Amniotic stem cell (primary cell): ENCODE measurements at places on chromosomes 4 and X.

- no peak for DNase-seq
These were observed 73.5 kb upstream of the SRD5A3 start for GRCh38 chr4:55272589-55272988.

GRCh38 chrX:81304563-81304962 lies 102.7 kb downstream of the SH3BGRL start:
- no peak for DNase-seq

- peak; percentile 45 for DNase-seq
These were observed 22.7 kb upstream of the MSN start for GRCh38 chrX:65644621-65645289.

DNA sequence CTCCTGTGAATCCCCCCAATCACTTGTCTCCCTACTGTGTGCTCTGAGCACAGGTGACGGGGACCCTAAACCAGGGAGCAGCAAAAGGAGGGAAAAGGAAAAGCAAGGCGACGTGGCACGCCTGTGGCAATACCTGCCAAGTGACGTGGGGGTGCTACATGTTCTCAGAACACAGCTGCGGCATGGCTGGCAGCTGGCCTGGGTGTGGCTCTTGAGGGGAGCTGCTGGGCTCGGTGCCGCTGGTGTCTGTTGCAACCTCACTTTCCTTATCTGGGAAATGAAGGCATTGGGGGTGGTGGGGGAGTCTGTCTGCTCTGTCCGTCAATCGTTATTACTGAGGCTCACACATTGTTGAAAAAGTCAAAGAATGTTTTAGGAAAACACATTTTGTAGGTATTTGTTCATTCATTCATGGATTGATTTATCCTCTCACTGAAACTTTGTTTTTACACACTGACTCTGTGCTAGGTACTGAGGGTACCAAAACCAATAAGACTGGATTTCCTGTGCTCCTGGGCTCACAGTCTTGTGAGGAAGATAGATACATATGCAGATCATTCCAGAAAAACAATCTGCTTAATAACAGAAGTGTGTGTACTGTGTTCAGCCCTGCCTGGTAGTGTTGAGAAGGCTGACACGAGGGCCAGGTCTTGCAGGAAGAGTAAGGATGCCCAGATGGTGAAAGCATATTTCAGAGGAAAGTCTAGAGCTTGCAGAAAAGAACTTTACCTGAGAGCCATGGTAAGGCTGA lies 217.6 kb downstream of the PTTG2 start:
- DNase-seq: no peak

DNA sequence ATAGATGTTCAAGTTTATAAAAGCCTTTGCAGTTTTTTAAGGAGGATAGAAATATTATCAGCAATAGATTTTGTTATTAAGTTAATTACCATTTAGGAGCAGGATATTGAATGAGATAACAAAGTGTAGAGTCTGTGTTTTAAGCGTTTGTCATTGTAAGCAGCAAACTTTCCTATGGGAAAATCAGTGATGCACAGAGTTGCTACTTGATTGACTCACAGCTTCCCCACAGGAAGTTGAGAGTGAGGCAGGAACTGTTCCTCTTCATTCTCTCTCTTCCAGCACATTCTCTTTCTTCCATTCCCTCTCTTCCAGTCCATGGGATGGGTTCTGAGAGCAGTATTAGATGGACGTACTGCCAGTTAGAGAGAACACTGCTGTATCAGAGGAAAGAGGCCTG lies 867.7 kb upstream of the AGA start:
- no peak for DNase-seq

DNA sequence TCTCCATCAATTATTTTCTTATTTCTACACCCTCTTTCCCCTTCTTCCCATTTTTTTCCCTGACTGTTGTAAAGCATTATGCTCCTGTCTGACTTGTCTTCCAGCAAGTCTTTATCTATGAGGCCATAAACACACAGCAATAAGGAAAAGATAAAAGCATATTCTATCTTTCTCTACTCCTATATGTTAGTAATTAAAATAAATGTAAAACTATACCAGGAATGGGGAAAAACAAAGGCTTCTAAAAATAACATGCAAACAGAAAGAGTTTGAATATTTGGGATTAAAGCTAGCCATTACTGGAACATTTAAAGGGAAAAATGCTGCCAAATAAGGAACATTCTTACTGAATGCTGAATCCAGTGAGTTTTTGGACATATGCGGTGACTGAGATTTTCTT lies 471.7 kb upstream of the HS3ST1 start:
- no peak for DNase-seq

- no peak for DNase-seq
These were observed 93.7 kb upstream of the ZNF827 start for GRCh38 chr4:146032234-146032860.

- DNase-seq: no peak
These were observed 109.2 kb upstream of the EDNRA start for GRCh38 chr4:147371661-147372060.

GRCh38 chr4:15526924-15527592 lies 57.4 kb downstream of the CC2D2A start:
- DNase-seq: no peak

- no peak for DNase-seq
These were observed 65.1 kb downstream of the LHFPL1 start for GRCh38 chrX:112614640-112615039.
